ENCODE measurements at places on chromosomes 4 and X.
A peak's percentile ranks its signal among the peaks of the same experiment; 100 is the strongest.

GRCh38 chr4:107838861-107839565, 14.3 kb downstream of the SGMS2 start:
- DNase-seq, result no peak

GRCh38 chr4:36747277-36748129, 466.1 kb downstream of the DTHD1 start:
- no peak for DNase-seq

- no peak for DNase-seq
Measured at GRCh38 chr4:55329012-55329411, 17.0 kb upstream of the SRD5A3 start.

GRCh38 chrX:10193587-10193986, 36.8 kb downstream of the CLCN4 start:
- DNase-seq, result no peak

GRCh38 chrX:39839371-39839770, 258.4 kb downstream of the BCOR start:
- no peak for DNase-seq

DNA sequence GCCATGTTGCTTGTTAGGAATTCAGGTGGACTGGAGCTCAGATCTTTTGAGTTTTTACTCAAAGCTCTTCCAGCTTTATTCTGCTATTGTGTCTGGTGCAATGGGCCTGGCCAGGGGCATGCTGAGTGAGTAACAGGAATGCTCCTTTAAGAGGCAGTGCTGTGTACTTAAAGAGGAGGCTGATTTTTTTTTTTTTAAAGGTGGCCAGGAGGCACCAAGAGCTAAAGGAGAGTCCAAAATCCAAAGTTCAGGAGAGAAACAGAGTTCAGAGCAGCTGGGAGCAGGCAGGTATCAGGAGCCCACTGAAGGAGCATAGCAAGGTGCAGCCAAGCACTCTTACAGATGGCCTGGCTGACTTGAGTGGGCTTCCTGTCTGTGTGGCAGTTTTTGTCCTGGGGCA, 178.7 kb downstream of the FMR1NB start:
- no peak for DNase-seq

GRCh38 chr4:19224820-19225219, 1026.9 kb upstream of the SLIT2 start:
- DNase-seq, result no peak

- no peak for DNase-seq
Measured at GRCh38 chr4:2101346-2102044, 42.4 kb downstream of the NAT8L start.

DNA sequence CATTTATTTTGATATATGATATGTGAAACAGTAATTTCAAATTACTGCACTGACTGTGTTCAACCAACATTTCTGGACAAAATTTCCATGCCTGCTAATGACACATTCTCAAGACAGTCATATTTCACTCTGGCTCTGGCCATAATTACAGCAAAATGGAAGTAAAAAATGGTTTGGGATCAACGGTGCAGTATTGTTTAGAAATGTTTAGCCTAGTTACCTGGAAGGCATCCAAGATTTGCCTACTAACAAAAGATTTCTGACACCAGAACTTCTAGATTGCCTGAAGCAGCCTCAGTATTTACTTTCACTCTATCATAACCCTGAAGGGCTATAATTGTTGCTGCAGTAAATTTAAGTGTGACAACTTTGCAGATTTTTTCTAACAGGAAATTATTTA, 416.3 kb downstream of the PCDH10 start:
- peak; percentile 18 for DNase-seq

DNA sequence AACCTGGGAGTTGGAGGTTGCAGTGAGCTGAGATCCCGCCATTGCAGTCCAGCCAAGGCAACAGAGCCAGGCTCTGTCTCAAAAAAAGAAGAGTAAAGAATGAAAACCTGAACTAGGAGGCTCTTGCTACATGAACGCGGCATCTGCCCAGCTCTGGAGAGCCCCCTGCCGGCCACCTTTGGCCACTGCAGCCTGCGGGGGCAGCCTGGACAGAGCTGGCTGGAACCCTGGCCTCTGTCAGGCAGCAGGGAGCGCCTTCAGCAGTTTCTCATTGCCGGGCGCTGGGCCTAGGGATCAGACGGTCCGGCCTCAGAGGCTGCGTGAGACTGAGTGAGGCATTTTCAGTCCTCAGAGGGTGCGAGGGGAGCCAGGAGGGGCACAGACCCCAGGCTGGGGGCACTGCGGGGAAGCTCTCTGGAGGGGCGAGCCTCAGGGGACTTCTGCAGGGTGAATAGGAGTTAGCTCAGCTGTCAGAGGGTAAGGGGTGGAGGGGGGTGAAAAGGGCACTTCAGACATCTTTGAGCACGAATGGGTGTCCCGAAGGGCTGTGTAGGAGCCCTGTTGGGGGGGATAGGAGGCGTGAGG, 17.5 kb downstream of the DOK7 start:
- peak; percentile 40 for DNase-seq

GRCh38 chr4:99131378-99131777, 12.7 kb downstream of the ADH4 start:
- DNase-seq, result no peak

DNA sequence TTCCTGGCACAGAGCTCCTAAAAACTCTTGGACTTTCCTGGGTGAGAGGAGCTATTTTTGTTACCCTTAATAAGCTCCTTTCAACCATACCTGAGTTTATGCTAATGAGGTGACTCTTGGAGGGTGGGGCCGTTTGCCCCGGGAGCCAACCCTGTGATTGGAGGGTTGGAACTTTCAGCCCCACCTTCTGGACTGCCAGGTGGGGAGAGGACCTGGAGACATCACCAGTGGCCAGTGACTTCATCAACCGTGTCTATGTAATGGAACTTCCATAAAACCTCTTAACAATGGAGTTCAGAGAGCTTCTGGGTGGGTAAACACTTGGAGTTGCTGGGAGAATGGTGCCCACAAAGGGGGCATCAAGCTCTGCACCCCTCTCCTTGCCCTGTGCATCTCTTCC, 17.9 kb upstream of the ENPP6 start:
- DNase-seq, result no peak

Measured in DMS79 treated with DMSO at 0.1 percent for 48 hours (cell line).